ENCODE measurements at places on chromosomes 1 and 21.

- DNase-seq: no peak
These were observed 214.4 kb downstream of the BARHL2 start for GRCh38 chr1:90502696-90503095.

- no peak for DNase-seq
These were observed 47.6 kb upstream of the SAMD13 start for GRCh38 chr1:84253891-84254290.

GRCh38 chr1:59417406-59417805 lies 120.5 kb downstream of the FGGY start:
- DNase-seq: no peak

DNA sequence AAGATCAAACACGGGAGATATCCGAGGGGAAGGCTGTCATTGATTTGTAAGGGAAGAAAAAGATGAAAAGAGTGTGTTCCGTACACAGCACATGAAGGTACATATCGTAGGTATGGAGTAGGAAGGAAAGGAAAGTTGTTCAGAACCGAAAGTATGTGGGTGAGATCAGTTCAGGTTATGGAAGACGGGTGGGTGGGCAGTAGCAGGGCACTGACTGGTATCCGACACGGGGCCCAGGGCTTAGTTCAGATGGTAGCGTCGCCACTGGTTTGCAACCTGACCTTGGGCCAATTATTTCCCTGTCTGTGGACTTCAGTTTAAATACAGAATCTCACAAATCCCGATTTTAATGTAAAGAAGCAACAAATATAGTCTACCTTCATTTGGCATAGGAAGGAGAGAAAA lies 27.8 kb upstream of the A3GALT2 start:
- DNase-seq: no peak

Measured in RPMI8226 (cell line).